ENCODE measurements at places on chromosomes 4 and X.

DNA sequence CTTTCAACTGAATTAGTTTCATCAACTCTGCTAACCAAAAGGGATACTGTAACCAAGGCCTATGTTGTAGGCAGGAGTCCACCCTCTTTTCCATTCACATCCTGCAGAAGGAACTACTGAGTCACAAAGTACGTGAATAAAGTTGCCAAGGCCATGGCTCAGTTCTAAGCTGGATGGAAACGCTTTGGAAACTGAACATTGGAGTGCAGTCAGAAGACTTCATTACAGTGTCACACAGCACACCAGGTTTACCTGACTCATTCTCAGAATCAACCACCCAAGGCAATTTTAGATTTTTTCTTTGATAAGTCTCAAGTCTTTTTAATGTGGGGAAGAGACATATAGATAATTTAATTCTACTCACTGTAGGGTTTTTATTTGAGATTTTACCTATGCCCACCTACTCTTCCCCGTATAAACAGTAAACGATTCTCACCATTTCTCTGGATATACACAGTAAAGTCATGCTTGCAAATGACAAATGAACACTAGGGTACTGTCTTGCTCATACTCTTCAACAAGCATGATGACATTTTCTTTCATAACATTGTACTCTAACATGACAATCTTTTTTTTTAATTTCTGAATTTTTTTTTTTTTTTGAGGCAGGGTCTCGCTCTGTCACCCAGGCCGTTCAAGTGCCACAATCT, 58.9 kb upstream of the RBM47 start:
- no peak for DNase-seq

DNA sequence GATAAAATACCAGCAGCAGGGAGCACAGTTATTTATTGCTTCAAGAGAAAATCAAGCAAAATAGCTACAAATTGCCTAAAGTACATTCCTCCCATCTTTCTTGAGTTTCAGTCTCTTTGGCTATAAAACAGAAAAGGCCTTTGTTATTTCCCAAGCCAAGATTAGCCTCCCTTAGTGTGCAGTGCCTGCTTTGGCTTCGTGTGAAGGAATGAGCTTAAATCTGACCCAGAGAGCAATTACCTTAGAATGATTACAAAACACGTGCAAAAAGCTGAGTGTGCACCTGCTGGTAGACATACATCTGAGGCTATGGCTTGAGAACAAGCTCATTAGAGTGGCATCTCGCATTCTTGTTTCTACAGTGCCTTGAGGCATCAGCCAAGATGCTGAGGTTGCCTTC, 250.8 kb downstream of the C4orf33 start:
- no peak for DNase-seq

DNA sequence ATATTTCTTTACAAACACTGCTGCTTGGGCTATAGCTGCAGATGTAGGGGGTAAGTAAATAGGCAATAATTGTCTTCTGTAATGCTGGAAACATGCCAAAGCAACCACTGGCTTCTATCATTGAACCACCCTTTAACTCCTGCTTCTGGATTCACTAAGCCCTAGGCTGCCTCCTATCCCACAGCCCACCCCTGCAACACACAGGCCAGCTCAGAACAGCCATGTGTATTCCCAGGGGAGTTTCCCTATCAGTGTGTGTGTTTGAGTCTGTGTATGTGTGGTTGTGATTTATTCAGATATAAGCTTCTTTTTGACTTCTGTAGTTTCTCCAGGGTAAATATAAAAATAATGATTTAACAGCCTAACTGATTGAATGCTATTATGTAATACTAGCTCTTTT, 291.3 kb downstream of the PCDH10 start:
- no peak for DNase-seq

DNA sequence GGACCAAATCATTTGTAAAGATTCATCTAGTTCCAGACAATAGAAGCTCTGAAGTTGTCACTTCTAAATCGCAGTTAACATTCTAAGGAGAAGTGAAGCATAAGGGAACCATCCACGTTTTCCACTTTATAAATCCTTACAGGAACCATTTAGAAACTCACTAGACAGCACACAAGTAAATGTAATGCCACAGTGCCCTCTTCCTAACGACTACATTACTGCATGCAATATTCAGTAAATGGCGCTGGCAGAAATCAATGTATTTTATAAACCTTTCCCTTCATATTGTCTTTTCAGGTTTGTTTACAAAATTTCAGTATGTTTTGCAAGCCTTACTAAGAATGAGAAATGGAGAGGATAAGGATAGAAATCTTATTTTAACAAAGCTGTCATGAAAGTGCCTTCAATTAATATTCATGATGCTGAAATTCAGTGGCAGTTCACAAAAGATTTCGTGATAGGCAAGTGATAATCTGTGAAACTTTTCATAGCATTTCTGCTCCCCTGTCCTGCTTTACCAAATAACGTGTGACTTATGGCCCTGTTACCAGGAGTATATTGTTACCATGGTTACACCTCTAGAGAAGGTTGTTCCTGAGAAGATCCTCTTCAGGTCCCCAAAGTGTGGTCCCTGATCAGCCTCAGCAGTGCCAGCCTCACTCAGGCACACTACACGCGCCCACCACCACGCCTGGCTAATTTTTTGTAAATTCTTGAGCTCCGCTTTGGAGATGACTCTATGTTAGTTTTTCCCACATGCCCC, 54.2 kb downstream of the TMA16 start:
- DNase-seq: peak; percentile 82

- DNase-seq: no peak
These were observed 2.2 kb downstream of the NEXMIF start for GRCh38 chrX:74922922-74923543.

- no peak for DNase-seq
These were observed 23.8 kb downstream of the GRIA2 start for GRCh38 chr4:157244348-157244747.

- DNase-seq: no peak
These were observed 644.1 kb downstream of the MID1IP1 start for GRCh38 chrX:39445336-39445735.

GRCh38 chr4:182022909-182023308, 220.3 kb upstream of the TENM3 start:
- DNase-seq: no peak

- DNase-seq: no peak
These were observed 40.9 kb upstream of the HMX1 start for GRCh38 chr4:8912506-8912905.

Measured in RKO (cell line).